ENCODE measurements at places on chromosomes 1 and 21.

DNA sequence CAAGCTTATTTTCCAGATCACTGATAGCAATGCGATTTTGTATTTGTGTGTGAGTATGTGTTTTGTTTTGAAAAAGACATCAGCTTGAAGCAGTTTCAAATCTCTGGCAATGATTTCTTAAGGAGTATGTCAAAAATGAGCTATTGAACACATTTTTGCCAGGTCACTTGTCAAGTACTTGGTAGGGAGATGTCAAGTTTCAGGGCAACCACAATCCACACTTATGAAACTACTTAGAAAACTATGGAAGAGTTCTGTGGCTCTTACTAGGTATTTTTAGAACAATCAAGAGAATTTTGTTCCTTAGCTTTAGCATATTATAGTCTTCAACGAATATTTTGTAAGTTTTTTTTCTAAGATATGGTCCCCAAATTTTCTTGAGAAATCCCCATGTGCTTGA is 318.8 kb upstream of the ZRANB2 start:
- DNase-seq = no peak

DNA sequence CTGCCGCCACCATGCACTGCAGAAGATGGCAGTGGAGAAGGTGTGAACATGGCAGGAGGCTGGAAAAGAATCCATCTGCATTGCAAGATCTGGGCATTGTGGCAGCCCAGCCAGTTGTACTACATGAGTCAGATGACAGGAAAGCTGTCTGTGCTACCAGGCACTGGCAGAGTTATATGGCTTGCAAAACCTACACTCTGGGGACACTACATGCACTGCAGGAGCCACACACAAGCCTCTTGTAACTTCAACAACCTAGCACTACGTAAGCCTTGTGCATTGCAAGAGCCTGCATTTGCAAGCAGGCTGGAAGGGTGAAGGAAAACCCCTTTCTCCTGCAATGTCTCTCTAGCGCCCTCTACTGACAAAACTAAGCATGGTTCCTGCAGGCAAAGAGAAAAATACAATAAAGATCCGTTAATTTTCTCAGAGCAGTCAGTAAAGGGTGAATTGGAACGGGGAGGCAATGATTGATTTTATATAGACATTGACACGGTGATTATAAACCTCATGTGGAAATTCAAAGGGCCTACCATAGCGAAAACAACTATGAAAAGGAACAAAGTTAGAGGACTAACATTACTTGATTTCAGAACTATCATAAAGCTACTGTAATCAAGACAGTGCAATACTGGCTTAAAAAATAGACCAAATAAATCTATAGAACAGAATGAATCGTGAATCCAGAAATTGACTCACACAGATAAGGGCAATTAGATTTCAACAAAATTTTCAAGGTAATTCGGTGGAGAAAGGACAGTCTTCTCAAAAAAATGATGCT is 26.2 kb upstream of the DYNLT5 start:
- peak; percentile 45 for DNase-seq

- DNase-seq = no peak
These were observed 258.7 kb upstream of the ADGRL4 start for GRCh38 chr1:79264975-79265818.

DNA sequence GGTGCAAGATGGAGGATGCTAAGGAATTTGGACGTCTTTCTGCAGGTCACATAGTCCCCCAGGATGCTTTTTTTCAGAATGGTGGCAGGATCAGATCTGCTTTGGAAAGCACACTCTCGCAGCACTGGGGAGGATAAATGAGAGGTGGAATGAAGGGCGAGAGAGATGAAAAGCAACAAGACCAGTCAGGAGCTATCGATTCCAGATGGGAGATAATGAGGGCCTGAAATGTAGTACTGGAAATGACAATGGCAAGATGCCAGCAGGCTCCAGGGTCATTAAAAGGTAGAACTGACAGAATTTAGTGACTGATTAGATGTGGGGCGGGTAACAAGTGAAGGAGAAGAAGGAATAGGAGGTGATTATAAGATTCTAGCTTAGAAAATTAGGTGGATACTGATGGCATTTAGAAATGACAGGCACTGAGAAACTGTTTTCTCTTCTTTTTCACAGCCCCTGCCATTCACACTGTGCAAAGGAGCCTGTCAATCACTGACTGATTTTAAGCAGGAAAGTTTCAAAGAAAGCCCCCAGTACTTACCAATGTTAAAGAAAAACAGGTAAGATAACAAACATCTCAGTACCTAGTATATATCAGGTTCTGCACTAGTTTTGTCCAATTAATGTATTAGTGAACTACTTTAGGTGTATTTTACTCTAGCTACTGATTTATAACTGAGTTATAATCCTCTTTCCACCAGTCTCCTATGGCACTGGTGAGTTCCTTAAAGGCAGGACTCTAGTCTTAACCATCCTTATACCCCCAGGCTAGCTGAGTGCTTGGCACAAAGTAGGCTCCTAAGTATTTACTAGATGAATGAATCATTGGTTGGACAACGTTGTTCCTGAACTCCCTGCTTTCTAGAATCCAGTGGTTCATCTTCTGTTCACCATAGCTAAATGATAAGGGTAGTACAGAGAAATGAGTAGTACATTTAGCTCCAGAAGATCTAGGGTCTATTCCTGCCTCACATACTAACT is 9.2 kb downstream of the PIGM start:
- DNase-seq = no peak

DNA sequence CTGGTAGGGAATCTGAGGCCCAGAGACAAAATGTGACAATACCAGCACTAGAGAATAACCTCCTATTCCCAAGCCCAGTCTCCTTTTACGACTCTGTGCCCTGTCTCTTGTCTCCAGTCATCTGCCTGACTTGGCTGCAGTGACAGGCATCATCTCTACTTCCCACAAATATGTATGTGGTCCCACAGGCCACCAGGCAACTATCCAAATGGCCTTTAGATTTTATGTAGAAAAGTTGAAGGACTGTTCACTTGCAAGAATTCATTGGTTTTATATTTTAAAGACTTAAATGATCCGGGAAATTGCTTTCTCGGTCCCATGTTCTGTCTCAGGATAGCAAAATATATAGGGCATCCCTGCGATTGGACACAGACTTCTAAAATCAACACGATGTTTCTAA is 11.6 kb downstream of the KRTAP24-1 start:
- no peak for DNase-seq

DNA sequence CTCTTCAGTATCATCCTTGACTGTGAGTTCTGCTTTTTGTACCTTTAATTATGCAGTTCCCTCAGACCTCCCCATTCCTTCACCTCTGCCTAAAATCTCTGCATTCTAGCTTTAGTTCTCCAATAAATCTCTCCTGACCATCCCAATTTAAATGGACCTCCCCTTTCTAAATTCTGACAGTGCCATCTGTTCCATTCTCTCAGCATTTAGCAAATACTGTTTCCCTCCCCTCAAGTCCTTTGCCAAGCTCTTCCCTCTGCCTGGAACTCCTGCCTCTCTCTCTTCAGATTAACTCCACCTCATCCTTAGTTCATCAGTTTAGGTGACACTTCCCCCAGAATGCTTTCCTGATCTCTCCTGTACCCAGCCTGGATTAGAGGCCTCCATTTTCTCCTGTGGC is 54.0 kb upstream of the JUN start:
- DNase-seq = no peak

GRCh38 chr1:235161685-235162327 is 756 bp upstream of the RBM34 start:
- no peak for DNase-seq

- no peak for DNase-seq
These were observed 881.5 kb downstream of the BRINP3 start for GRCh38 chr1:189596197-189596596.

DNA sequence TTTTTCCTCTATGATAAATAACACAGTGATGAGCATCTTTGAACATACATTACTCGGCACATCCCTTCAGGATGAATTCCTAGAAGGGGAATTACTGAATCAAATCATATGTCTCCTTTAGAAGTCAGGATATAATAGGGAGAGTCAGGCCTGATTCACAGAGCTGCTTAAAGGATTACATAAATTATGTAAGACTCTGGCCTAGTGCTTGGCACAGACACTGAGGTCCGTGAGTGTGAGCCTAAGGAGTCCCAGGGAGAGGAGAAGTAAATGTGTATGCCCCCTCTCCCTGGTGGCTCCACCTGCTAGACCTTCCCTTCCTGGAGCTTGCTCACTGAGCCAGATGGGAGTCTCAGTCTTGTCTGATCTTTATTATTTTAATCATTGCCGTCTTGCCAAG is 8.6 kb upstream of the FOXE3 start:
- no peak for DNase-seq

DNA sequence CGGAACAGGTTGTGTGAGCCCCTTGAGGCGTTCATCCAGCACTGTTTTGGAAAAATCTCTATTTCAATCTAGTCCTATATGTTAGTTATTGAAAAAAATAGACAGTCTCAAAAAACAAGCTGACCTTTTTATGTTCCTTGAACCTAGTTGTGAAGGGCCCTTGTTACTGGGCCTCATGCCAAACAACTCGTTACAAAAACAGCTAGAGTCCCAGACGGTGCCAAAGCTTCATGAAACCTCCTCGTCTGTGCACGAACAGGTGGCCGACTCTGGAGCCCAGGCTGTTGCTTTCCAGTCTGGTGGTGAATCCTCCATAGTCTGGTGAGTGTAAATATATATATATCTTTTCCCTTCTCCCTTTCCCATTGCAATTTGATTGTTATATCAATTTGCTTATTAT is at the start of gene CHIA:
CHIA (plus strand) TSS at position 222 of the 400 bp plus-strand sequence. CDS start 19,617 bp downstream, outside the sequence.
- no peak for DNase-seq

GRCh38 chr1:59688976-59689375 is 125.8 kb upstream of the HOOK1 start:
- no peak for DNase-seq

GRCh38 chr1:116580446-116581322 is 9.9 kb upstream of the CD58 start:
- no peak for DNase-seq

GRCh38 chr1:210692796-210693195 is 364.1 kb downstream of the HHAT start:
- DNase-seq = no peak

GRCh38 chr1:174008269-174008668 is 13.9 kb downstream of the RC3H1 start:
- no peak for DNase-seq

DNA sequence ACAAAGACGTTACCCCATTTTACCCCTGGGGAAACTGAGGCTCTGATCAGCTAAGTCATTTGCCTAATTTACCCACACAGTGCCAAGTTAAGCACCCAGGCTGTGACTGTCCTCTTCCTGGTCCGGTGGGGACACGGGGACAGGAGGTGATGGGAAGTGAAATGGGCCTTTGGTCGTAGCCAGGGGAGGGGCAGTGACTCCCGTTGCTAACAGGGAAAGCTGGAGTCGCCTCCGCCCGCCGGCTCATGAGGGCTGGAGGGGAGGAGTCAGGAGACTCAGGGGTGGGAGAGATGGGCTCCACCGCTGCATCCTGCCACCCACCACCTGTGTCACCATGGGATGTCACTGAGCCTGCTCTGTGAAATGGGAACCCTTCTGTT is 139.3 kb downstream of the PGBD5 start:
- no peak for DNase-seq

DNA sequence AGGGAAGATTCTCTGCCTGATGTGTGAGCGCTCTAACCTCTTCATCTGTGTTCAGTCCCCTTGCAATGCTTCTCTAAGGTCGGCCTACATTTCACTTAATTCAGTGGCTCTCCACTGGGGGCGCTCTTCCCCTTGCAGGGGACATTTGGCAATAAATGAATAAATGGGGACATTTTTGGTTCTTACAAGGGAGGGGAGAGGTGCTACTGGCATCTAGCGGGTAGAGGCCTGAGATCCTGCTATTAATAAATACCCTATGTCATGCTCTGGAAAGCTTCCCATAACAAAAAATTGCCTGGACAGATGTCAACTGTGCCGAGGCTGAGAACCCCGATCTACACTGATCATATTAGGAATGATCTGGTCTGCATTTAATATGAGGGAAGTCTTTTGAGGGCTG is 25.9 kb upstream of the DNAJC11 start:
- DNase-seq = peak; percentile 59

DNA sequence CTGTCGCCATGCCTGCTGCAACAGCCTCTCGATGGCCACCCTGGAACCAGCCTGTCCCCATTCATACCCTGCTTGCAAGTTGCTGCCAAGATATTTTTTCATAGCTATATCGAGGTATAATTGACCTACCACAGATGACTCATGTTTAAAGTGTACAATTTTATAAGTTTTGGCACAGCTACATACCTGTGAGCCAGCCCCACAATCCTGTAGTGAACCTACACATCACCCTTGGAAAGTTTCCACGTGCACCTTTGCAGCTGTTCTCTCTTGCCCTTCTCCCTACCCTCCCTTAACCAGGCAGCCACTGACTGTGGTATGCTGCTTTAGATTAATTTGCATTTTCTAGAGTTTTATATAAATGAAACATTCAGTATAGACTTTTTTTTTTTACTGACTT is 23.0 kb upstream of the KCNJ6 start:
- DNase-seq = no peak

DNA sequence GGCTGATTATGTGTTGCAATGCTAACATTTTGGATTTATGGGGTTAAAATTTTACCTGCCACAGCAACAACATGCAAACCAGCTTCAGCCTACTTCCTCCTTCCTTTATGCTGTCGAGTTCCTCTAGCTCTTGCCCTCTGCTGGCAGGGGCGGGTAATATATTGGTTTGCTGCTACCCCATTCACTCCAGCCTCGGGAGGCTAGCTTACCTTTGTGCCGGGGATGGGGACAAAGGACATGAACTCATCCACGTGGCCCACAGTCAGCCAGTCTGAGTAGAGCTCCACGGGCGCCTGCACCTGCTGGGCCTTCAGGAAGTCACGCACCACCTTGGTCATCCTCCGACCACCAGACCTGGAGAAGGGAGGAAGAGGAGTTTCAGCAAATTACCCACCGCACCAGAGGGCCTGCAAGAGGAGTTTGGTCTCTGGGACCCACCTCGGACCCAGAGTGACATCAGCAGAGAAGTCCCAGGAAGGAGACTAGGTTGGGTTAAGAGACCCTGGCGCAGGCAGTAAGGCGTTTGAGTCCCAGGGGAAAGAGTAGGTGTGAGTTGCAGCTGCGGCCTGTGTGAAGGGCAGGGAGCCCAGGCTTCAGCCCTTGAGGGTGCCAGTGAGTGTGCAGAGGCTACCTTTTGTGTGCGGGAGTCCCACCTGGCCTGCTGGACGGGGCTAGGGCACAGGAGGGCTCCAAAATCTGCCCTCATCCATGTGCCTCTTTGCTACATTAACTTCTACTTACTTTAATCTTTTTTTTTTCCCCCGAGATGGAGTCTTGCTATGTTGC is 21.8 kb upstream of the SDHB start:
- no peak for DNase-seq

DNA sequence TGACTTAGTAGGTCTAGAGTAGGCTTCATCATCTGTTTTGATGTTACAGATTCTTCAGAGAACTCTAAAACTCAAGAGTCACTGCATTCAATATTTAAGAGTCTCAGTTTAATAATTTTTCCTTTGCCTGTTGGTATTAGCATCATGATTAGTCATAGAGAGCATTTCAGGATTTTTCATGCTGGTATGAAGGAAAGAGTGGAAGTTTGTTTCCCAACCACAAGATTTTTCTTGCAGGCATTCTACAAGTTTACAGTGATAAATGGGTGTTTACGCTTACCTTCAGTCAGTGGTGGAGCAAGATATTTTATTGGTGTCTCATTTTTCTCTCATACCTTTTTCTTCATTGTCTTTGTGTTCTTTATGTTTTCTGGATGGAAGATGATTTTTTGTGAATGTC is 58.4 kb upstream of the MYOCOS start:
- DNase-seq = peak; percentile 25

- no peak for DNase-seq
These were observed 37.8 kb upstream of the TLR5 start for GRCh38 chr1:223180731-223181321.

All from AG08396 (cell line).